Thymus (tissue), 14 donors: ENCODE measurements at places on chromosomes 5 and 9.

DNA sequence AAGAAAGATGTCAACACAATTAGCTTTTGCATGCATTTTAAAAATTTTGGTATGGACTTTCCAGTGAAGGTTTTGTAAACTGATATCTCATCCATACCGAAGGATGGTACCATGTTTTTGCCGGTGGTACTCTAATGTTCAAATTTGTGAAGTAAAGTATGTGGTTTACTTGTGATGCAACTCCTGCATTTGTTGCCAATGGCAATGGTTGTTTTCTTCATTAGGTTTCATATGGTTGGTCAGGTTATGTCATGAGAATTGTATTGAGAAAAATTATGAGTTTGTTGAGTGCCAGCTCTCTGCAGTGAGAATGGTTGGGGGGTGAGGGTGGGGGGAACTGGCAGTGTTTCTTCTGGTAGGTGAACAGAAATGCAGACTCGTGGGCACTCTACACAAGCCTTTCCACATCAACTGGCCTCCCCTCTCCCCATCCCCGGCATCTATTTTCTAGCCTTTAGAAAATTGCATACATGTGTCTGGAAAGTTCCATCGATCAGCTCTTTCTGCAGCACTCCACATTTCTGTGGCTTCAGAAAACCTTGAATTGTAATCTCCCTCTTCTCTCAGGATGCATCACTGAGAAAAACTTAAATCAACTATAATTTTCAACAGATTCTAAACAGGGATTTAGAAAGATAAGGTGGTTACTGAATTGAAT is 107.7 kb downstream of the PDE4D start:
- H3K27ac ChIP-seq = no peak overlapping the region
- no peak for DNase-seq
- no peak overlapping the region for H3K4me3 ChIP-seq
- no peaks in the 10 kb centered on the region for H3K4me1 ChIP-seq

GRCh38 chr9:117224695-117225094 is 190.2 kb downstream of the ASTN2 start:
- H3K4me1 ChIP-seq = no peaks in the 10 kb centered on the region
- no peaks in the 10 kb centered on the region for H3K27me3 ChIP-seq
- no peak for DNase-seq
- no peaks in the 10 kb centered on the region for H3K36me3 ChIP-seq

GRCh38 chr5:74367934-74368333 is 272.6 kb downstream of the ENC1 start:
- no peaks in the 10 kb centered on the region for H3K36me3 ChIP-seq
- H3K4me1 ChIP-seq = no peaks in the 10 kb centered on the region
- H3K27me3 ChIP-seq = no peaks in the 10 kb centered on the region
- H3K27ac ChIP-seq = no peak overlapping the region
- H3K4me3 ChIP-seq = no peak overlapping the region

GRCh38 chr9:71858812-71859211 is 52.2 kb downstream of the ABHD17B start:
- H3K36me3 ChIP-seq = no peaks in the 10 kb centered on the region
- no peaks in the 10 kb centered on the region for H3K4me1 ChIP-seq
- no peak overlapping the region for H3K4me3 ChIP-seq
- no peaks in the 10 kb centered on the region for H3K27me3 ChIP-seq
- H3K27ac ChIP-seq = no peak overlapping the region
- no peak for DNase-seq

DNA sequence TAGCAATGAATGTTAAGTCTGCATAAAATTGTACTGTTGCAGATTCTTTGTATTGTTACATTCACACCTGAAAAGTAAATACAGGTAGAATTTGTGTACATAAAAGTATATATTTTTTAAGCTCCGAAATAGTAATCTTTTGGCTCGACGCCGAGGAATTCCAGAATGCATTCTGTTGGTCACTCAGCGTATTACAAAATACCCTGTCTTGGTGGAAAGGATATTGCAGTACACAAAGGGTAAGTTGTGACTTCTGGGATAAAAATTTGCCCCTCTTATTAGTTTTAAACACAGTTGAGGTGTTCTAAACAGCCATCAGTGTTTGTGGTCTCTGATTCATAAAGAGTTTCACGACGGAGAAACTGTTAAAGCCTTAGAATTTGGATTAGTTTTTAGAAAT is 257.6 kb downstream of the ARHGEF28 start:
- H3K4me1 ChIP-seq = no peaks in the 10 kb centered on the region
- H3K36me3 ChIP-seq = no peaks in the 10 kb centered on the region
- no peak overlapping the region for H3K4me3 ChIP-seq
- DNase-seq = no peak
- H3K27ac ChIP-seq = no peak overlapping the region

- no peaks in the 10 kb centered on the region for H3K27me3 ChIP-seq
- no peaks in the 10 kb centered on the region for H3K36me3 ChIP-seq
Observed at GRCh38 chr5:10194083-10194482, 55.6 kb downstream of the ATPSCKMT start.
